CD4-positive, alpha-beta T cell treated with Interleukin-6 for 4 hours (primary cell): ENCODE measurements at places on chromosomes 5 and 9.

- DNase-seq: no peak
These were observed 63.0 kb downstream of the NIPSNAP3B start for GRCh38 chr9:104826911-104827310.

- no peak for DNase-seq
These were observed 387.6 kb downstream of the ELAVL2 start for GRCh38 chr9:23438299-23438907.

DNA sequence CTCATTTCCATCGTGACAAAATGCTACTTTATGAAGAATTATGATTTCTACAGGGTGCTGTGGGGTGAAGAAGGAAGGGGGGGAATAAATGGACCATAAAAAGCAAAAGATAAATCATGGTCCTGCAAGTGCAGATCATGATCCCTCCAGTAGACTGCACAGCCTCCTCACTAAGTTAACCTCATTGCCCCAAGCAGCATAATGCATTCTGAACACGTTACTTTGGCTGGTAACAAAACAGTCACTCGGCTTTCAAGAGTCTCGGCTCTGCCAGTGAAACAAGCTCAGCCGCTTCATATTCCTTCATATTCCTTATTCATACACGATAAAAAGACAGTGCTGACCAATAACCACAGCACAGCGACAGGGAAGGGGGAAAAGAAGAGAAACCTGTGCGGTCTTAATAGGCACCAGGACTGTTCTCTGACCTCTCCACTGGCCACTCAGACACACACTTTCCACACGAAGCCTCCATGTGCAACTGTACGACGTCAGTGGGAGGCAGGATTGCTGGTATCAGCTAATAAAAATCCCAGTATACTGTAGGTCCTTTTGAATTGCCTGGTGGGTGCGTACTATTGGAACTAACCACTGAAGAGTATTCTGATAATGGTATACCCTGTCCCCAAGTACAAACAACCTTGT, 60.5 kb downstream of the ANKH start:
- DNase-seq: no peak

DNA sequence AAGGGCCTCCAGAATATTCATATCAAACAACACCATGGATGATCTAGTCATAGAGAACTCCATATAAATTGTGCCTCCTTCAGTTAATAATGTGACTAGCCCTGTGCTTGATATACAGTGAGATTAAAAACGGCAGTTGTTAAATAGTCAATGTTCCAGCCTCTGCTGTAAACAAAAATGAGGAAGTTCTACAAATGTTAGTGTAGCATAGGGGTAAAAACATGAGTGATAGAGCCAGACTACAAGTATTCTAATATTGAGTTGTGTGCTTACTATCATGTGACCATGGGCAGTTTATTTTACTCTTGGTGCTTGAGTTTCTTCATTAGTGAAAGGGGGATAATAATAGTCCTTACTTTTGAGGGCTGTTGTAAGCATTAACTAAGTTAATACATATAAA, 43.3 kb upstream of the SLCO6A1 start:
- no peak for DNase-seq

- DNase-seq: peak; percentile 20
These were observed 64.6 kb downstream of the SH3TC2 start for GRCh38 chr5:148998174-148998797.

DNA sequence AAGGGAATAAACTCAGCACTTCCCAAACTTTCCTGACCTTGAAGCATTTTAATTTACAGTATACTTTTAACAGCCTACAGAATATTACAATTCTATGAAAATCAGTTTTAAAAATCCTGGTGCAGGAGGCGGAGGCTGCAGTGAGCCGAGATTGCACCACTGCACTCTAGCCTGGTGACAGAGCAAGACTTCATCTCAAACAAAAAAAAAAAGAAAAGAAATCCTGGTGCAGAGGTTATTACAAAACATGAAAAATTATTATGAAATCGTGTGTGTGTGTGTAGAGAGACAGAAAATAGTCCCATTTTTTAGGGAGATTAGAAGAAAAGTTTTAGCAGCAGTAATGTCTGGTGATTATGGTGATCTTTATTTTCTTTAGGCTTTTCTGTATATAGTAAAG, 26.9 kb downstream of the GOLPH3 start:
- no peak for DNase-seq

GRCh38 chr5:135208903-135209721, 175.1 kb upstream of the PITX1 start:
- DNase-seq: no peak

GRCh38 chr9:15444141-15444540, 21.5 kb downstream of the SNAPC3 start:
- DNase-seq: no peak

- DNase-seq: no peak
These were observed 18.8 kb downstream of the CSNK1G3 start for GRCh38 chr5:123530728-123531127.

DNA sequence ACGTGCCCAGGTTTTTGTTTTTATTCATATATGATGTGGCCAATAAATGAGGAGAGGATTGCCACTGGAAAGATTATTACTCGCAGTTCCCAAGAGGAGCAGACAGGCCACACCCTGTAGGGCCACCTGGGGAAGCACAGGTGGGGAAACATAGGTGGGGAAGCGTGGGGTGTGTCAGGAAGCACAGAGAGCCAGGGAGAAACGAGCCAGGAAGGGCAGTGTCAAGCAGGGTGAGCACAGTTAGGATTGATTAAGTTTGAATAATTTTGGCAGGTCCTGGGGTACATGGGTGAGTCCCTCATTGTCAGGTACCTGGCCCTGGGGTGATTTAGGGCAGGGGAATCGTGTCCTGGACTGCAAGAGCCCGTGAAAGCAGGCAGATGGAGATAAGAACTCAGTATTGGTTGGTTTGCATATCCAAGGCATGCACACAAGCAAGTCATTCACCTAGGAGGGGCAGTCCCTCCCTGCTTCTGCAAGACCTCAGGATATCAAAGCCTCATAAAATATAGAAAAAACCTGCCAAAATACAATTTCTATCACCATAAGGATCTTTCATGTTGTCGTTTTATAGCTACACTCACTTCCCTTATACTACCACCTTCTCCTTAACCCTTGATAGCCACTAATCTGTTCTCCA, 22.4 kb downstream of the MVB12B start:
- no peak for DNase-seq

DNA sequence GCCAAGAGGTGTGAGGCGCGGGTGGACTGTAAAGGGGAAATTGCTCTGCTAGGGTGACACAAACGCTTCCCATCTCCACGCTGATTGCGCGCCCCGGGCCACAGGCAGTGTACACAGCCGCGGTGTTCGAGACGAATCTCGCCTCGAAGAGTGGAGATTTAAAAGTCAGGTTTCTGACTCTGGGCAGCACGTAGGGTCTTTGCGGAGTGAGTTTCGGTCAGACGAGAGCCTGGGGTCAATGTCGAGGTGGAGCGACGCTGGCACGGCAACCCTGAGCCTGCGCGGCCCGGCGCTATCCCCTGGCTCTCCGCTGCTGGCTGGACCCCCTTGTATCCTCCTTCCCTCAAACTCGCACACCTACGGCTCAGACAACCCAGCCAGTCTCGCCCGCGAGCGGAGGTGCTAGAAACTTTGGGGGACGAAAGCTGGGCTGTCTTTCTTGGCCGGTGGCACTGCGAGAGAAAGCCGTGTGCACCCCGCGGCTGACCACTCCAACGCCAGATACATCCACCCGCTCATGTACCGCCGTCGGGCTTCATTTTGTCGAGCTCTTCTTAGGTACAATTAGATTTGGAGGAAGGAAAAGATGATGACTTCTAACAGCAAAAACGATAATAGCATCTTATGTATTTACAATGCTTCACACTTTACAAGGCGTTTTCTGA, 5.4 kb upstream of the FOXB2 start:
- DNase-seq: no peak

- no peak for DNase-seq
These were observed 48.9 kb downstream of the DYNC2I2 start for GRCh38 chr9:128607642-128608350.
